Endothelial cell of umbilical vein (primary cell): ENCODE measurements at places on chromosomes 3 and 15. TPM values are rescaled to one million over a fixed set of nuclear protein-coding genes. Genes with fewer than 3 reads are reported as not detected.

GRCh38 chr15:42042602-42043400, 22.0 kb upstream of the PLA2G4E start:
- no peak for DNase-seq

DNA sequence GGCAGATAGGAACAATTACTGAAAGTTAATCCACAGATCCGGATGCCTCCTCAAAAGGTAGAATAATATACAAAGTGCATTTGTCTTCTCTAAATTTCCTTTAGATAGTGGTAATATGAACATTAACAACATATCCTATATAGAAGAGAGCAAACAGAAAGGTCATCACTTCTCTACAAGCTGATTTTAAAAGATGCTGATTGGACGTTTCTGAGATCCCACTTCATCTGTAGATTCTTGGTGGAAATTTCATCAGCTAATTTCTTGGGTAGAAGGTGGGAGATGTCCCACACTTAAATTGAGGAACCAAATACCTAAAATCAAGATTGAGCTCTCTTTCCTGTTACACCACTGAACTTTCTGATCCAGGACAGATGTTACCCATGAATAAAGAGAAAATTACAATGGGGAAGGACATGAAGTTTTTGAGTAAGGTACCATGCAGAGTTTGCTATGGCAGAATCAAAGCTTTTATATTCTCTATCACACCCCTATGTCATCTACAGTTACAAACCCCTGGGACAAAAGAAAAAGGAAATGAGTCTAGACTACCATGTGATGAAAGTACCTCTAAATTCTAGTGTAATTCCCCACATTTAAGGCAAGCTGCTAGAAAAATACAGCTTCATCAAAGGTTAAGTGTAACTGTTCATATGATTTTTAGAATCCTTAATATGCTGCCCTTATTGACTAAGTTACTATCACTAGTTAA, 189.2 kb upstream of the SETMAR start:
- no peak for DNase-seq

- no peak for DNase-seq
These were observed 71.9 kb downstream of the CADPS start for GRCh38 chr3:62803276-62803675.

- no peak for DNase-seq
These were observed 114.2 kb upstream of the THRB start for GRCh38 chr3:24608701-24609390.

DNA sequence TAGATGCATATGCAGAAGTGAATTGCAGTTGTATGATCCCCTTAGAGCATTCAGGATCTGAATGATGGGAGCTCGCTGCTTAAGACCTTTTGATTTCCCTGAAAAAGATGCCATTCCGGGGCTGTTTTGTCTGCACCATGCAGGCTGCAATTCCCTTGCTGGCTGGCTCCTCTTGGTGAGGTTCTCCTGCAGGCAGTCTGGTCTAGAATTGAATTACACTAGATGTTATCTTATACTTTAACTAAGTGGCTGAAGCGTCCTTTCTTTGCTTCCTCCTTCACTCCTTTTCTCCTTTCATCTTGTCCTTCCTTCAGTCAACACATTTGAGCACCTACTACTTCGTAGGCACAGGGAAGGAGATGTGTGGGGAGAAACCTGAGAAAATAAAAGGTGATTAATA, 18.6 kb upstream of the MYZAP start:
- DNase-seq: no peak

DNA sequence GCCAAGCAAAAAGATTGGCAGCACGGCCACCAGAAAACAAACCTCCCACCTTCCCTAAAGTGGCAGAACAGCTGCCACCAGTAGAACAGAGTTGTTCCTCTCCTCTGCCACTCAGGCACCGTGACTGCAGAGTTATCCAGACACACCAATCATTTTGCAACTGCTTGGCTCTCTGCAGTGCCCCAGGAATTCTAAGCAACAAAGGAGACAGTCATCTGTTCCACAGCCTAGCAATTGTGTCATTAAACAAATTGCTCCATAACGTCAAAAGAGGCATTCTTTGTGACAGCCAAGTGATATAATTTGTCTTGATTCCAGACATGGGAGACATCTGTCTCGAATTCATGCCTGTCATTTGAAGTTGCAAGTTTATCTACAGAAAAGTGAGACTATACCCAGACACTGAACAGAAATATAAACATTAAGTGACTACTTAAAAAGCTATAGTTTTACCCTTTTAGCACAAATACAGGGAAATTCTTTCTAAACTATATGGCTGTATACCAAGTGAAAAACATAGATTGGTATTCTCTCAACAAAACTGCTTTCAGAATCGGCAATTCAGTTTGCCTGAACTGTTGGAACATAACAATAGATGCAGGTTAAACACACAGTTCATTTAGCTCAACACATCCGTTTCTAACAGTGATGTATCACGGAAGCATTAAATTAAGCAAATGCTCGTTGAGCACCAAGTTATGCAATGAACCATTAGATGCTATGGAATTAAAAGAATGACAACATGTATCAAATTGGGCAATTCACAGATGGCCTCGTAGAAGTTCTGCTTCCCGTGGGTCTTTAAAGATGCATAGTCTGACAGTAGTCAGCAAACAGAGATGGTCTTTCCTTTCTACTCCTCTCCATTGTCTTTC, 281.3 kb downstream of the FGF12 start:
- DNase-seq: no peak

The CLSTN2 gene
- polyA plus RNA-seq: 0.18 and 0.26 TPM in 2 replicates

The HPS3 gene
- polyA plus RNA-seq: 6.7 and 8.8 TPM in 2 replicates

The RTP1 gene
- not detected in 2 replicates for polyA plus RNA-seq

The SSUH2 gene
- not detected in 2 replicates for polyA plus RNA-seq

GRCh38 chr3:66792086-66792485, 206.0 kb upstream of the KBTBD8 start:
- no peak for DNase-seq

The NSMCE3 gene
- polyA plus RNA-seq: 3.9 and 4.5 TPM in 2 replicates

DNA sequence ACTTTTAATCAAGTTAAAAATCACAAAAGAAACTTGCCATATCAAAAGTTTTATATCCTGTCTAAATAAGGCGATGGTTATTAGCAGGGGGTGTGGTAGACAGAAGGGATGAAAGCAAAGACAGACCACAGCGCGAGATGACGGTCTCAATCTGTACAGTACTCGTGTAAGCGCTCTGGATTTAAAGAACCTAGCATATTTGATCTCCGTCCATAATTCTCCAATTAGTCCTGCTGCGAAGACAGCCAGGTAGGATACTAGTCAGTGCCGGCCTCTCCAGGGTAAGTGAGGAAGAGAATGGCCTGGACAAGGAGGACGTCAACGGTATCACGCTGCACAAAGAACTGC, 701 bp downstream of the SGO1 start:
- peak; percentile 43 for DNase-seq

DNA sequence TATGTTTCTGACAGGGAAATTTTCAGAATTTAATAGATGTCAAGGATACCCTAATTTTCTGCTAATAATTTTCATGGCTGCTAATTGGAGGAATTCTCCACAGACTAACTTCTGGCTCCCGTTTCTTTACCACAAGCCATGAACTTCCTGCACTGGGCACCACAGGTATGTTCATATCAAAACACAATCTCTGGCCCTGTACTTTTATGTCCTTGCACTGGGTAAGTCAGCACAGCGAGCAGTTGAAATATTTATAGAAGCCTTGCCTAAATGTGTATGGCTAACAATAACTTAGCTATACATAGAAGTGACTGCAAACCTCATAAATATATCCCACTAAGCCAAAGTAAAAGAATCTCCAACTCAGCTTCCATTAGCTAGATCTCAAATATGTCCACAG, 246.9 kb downstream of the ZIC1 start:
- DNase-seq: no peak

GRCh38 chr3:31536497-31536896, 3.8 kb downstream of the STT3B start:
- DNase-seq: no peak

- no peak for DNase-seq
These were observed 13.3 kb downstream of the HRH1 start for GRCh38 chr3:11167590-11167989.

- DNase-seq: no peak
These were observed 222.3 kb downstream of the MEIS2 start for GRCh38 chr15:36877796-36878683.

GRCh38 chr3:29649815-29650547, 369.1 kb downstream of the RBMS3 start:
- peak; percentile 61 for DNase-seq

DNA sequence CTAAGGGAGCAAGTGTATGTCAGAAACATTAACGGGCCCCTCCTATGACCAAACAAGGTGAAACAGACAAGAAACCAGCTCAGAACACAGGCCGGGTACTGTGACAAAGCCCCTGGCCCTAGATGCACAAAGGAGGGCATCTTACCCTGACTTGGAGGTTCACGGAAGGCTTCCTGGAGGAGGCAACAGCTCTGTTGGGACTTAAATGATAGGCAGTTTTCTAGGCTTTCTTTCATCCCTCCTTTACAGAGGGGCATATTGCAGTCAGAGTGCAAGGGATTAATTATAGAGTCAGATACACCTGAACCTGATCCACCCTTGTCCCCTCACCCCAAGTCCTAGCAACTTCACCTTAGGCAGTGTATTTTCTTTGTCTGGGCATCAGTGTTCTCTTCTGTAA, 8.4 kb downstream of the EPHB3 start:
- no peak for DNase-seq

GRCh38 chr15:50107591-50108408, 11.2 kb downstream of the ATP8B4 start:
- DNase-seq: no peak

The SPRED1 gene
- polyA plus RNA-seq: 0.96 and 1.3 TPM in 2 replicates

The ALDH1A2 gene
- polyA plus RNA-seq: 14.8 and 16.3 TPM in 2 replicates

GRCh38 chr15:39579487-39580116, 1.3 kb upstream of the THBS1 start:
- peak; percentile 95 for DNase-seq

The TMEM108 gene
- 0.40 and 0.65 TPM in 2 replicates for polyA plus RNA-seq

DNA sequence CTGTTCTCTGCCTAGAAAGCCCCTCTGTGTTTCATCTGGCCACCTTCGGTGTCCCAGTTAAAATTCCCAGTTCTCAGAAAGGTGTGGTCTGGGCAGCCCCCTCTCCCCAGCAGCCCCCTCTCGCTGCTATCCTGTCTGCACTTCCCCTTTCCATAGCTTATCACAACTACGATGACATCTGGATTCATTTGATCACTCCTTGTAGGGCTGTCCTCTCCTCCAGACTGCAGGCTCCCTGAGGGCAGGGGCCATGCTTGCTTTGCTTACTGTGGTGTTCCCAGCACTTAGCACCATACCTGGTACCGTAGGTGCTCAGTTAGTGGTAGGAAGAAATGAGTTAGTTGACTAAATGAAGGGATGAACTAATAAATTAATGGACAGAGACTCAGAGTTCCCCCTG, 26.3 kb upstream of the GOLGA6C start:
- no peak for DNase-seq

DNA sequence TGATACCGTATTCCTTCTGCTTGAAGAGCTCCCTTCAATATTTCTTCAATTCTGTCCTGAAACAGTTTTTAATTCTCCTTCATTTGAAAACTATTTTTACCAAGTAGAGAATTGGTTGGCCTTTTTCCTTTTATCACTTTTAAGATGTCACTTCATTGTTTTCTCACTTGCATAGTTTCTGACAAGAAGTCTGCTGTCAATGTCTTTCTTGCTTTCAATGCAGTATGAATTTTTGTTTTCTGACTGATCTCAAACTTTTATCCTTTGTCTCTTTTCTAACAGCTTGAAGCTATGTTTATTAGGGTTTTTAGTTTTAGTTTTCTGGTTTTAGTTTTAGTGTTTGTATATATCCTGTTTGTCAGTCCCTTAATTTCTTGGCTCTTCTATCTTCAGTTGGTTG, 364.8 kb upstream of the TPRG1 start:
- DNase-seq: peak; percentile 27

DNA sequence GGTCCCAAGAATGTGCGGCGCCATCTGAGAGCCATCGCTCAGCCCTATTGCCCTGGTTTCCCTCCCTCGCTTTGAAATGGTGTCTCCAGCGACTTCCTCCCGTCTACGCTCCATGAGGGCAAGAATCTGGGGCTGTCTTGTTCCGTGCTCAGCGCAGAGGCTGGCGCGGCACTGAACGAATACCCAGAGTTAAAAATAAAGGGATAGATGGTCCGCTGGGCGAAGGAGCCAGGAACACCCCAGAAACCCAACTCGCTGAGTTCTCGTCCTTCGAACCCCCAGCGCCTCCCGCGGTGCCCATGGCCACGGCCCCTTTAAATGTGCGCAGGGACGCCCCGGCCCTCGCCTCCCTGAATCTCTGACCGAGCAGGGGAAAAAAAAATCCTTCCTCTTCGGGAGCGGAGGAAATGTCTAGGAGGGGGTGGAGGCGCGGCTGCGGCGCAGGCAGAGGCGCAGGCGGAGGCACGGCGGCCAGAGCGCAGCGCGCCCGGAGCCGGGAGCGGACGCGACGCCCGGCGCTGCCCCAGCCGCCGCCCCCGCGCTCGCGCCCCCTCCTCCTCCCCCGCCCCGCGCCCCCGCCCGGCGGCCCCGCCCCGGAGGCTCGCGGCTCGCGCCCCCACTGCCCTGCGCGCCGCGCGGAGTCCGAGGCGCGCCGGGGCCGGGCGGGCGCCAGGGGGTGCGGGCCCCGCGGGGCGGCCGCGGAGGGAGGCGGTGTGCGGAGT, 8.5 kb upstream of the FGD5 start:
- DNase-seq: peak; percentile 81

The MINAR1 gene
- 0.33 TPM in 2 replicates for polyA plus RNA-seq

DNA sequence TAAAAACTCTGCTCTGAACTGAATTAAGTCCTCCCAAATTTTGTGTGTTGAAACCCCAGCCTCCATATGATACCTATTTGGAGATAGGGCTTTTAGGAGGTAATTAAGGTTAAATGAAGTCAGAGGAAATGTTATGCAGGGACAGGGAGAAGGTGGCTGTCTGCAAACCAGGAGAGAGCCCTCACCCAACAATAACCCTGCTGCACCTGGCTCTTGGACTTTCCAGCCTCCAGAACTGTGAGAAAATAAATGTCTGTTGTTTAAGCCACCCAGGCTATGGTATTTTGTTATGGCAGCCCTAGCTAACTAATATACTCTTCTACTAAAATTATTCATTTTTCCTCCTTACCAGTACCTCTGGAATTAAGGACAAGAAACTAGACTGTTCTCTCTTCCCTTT, 79.5 kb downstream of the MEIS2 start:
- DNase-seq: no peak

- no peak for DNase-seq
These were observed 4.5 kb downstream of the MKRN2 start for GRCh38 chr3:12561397-12561796.

GRCh38 chr3:18529631-18530030, 104.5 kb upstream of the SATB1 start:
- DNase-seq: no peak

The PAQR9 gene
- polyA plus RNA-seq: not detected in 2 replicates

The SPTSSB gene
- polyA plus RNA-seq: not detected in 2 replicates

DNA sequence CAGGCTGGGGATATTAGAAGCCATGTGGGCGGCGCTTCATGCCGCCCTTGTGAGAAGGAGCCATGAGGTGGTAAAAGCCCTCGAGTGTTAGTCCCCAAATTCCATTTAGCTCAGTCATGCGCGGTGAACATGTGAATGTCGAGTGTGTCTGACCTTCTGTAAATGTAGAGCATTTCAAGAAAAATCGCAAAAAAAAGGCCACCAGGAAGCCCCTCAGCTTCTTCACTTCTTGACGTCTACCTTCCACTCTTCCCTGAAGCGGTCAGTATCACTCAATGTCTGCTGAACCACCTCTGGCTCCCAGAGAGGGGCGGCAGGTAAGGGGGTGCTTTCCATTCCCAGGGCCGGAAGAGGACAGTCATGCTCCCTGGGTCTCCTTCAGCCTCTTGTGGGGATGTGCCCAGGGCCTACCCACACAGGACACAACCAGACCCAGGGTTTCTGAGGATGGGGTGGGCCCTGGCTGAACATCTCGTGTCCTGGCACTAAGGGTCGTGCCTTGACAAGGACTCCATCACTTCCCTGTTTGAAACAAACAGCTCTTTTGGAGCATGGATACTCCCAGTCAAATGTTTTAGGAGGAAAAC, 274.9 kb downstream of the FAM43A start:
- no peak for DNase-seq

The PLA2G4D gene
- not detected in 2 replicates for polyA plus RNA-seq
